ENCODE measurements at places on chromosomes 6 and 20.

- DNase-seq, result no peak
These were observed 262.6 kb upstream of the PRND start for GRCh38 chr20:4459081-4459480.

DNA sequence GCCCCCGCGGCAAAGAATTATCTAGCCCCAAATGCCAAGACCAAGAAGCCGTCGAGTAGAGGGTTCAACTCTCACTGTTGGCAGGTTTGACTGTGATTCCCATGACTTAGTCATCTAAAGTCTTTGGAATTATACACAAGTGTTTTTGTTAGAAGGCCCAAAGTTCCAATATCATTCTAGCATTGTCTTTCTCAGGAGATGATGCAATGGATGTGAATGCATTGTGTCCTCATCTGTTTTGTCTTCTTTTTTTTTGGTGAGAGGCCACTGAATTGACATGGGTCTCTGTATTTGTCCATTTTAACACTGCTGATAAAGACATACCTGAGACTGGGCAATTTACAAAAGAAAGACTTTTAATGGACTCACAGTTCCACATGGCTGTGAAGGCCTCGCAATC is 290.5 kb upstream of the ZFP64 start:
- DNase-seq, result no peak

DNA sequence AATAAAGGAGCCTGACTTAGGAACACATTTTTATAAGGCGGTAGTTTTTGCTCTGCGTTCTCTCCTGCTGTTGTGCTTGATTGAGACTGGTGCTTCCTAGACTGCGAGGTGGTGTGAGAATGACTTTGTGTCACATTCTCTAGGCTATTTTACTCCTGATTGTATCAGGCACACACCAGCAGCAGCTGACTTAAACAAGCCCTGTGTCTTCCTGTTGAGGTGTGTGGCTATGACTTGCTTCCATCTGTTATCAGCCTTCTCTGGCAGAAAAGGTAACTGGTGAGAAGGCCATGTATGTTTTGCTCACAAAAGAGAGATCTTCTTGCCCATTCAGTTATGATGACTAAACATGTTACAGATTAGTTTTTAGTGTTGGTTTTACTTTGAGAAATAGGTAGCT is 43.4 kb downstream of the CLVS2 start:
- DNase-seq, result no peak

GRCh38 chr20:8012724-8013123 is 6.8 kb downstream of the TMX4 start:
- DNase-seq, result no peak

DNA sequence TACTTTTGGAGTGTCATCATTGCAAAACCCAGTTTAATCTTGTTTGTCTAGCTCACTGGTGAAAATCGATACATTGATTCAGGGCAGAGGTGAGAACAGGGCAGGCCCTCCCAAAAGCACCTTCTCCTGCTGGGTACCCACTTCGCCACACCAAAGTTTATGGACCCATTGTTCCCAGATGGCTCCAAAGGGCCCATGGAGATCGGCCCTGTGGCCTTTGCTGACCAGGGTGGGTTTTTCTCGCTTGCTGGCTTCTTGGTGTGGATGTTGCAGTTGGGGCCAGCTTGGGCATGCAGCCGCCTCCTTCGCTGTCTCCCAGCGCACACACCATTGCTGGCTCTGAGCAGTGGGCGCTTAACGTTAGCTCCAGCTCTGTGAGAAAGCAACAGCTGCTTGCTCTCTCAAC is 178.1 kb upstream of the PDE10A start:
- no peak for DNase-seq

DNA sequence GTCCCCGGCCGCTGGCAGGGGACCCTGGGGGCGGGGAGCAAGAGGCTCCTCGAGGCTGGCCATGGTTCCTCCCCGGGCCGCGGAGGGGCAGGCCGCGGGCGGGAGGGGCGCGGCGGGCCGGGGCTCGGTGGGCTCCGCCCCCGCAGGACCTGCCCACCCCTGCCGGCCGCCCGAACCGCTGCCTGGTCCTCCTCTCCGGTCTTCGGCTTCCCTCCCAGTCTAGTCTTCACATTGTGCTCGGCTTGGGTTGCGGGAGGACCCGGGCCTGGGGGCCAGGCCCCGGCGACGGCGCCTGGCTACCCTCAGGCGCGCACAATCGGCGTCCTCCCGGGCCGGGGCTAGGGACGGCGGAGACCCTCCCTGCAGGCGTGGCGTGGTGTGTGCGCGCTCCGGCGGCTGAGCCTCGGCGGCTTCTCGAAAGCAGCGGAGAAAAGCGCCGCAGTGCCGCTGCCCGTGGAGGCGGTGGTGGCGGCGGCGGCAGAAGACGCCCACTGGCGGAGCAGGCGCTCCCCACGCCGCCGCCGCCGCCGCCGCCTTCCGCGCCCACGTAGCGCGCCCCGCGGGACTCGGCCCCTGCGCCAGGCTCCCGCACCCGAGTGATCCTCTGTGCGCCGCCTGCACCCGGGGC is at the start of gene PDE10A:
PDE10A (minus strand) TSS at position 493 of the 628 bp plus-strand sequence; CDS start at position 63, 430 bp downstream.
- DNase-seq, result no peak

GRCh38 chr6:36147294-36147693 is 17.0 kb downstream of the MAPK13 start:
- DNase-seq, result no peak

GRCh38 chr20:46002008-46002407 is 6.7 kb upstream of the MMP9 start:
- DNase-seq, result no peak

- DNase-seq, result no peak
These were observed 232.8 kb upstream of the RNF24 start for GRCh38 chr20:4247898-4248858.

- no peak for DNase-seq
These were observed 20.9 kb downstream of the FARS2 start for GRCh38 chr6:5282191-5282623.

DNA sequence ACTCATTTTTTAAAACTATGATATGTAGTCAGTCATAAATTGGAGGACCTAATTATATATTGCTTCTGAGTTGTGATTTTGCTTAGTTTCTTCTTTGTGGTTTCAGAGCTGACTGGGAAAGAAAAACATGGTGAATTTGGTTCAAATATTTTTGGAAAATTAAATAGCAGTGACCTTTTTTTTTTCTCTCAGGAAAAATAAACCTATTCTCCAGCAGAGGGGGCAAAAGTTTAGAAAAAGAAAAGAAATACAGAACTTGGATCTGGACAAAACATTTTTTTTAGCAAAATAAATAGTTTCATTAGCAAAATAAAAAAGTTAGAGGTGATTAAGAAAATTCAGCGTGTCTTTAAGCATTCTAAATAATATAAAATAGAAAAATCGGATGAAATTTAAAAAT is 10.2 kb downstream of the COL10A1 start:
- no peak for DNase-seq

DNA sequence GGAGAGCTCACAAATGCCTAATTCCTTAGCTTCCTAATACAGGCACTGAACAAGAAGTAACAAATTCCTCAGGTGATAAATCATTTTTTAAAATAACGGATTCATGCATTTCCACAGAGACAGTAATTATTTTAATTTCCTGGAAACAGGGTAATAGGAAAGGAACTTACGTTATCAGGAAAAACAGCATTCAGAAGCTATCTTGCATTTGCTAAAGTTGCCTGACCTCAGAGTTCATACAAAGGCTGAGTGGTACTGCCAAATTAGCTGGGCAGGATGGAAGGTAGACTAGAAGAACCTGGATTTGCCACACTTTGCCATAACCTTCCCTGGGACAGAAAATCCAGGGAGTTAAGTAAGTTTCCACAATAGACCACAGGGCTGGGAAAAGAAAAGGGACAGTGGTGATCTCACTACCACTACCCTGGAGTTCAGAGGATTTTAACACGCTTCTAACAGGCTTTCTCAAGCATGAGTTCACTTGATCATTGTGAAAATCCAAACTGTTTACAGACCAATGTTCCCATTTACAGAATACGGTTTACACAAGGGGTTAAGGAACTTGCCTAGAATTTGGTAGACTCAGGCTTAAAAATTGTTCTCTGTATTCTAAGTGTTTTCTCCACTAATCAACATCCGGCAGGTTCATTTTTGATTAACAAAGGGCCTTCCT is 57.0 kb downstream of the KIF13A start:
- no peak for DNase-seq

DNA sequence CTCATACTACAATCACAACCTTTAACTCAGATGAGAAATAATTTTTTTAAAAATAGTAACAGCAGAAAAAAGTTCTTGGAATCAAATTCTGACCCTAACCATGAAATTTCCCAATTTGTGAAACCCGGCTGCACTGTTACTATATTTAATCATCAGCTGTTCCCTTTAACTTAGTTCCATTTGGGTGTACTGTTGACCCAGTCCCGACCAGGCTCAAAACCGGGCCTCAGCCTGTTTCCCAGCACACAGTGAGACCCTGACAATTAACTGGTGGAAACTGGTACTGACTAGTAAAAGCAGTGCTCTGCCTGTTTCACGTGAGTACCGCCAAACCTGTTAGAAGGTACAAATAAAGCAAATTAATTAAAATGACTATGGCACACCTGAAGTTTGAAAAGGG is 7.0 kb downstream of the CTCFL start:
- DNase-seq, result no peak

DNA sequence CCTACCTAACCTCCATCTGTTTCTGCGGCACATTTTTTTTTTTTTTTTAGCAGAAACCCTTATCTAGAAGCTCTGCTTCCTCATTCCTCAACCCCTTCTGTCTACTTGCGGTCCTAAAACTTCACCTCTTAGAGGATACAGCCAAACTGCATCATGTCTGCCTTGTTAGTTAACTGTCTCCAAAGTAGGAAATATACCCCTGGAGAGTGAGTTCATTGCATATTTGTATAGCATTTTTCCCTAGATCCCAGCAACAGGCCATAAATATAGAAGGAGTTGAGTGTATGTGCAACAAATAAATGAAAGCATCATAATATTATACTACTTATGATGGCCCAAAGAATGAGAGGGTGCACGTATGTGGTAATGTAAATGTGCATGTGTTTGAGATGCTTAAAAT is 1288.6 kb upstream of the GJE1 start:
- no peak for DNase-seq

DNA sequence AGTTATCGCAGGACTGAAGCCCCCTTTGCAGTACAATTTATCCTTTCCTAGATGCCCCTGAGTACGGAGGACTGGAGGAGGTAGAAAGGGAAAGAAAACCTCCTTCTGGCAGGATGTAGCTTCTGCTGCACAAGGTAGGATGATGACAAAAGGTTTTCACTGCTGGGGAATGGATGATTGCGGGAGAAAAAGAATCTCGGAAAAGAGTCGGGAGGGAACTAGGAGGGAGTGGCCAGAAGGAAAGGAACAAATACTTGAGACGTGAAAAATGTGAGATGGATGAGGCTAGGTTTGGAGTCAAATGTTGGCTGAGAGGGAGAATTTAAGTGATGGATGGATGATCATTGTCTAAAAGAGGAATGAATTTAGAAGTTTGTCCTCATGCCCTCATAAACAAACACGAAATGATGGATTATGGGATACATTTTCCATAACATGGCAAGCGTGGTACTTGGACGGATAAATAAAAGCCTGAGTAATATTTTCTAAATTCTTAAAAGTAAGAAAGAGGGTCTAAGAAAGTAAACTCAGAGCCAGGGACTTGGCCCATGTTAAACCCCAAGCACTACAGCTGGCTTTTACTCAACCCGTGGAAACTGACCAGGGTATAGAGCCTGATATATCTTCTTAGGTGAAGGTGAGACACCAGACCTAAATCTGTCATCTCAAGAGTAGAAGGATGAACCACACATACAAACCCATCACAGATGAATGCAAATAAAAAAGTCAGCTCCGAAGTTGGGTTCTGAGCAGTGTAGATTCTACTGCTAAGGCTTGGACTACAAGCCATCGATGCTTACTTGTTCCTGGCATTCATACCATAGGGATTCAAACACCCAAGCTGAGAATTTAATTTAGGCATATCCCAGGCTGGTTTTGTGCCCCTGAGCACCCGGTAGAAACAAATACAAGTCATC is 72.4 kb downstream of the HFE start:
- no peak for DNase-seq

- DNase-seq, result no peak
These were observed 71.1 kb upstream of the THEMIS start for GRCh38 chr6:127971945-127972391.

- no peak for DNase-seq
These were observed 16.3 kb upstream of the POPDC3 start for GRCh38 chr6:105196076-105196475.

DNA sequence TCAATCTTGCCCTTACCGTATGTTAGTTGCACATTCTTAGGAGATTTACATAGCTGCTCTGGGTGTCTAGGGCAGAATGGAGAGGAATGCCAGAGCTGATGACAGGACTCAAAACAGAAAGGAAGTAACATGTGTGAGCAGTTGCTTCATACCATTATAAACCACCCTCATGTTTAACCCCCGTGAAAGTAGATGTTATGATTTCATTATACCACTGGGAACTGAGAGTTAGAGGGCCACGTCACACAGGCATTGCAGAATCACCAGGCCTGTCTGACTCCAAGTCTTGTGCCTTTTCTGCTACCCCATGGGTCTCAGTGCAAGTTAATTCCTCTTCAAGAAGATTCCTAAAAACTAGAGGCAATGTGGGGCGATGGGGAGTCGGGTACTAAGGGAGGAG is 23.5 kb upstream of the SIM1 start:
- no peak for DNase-seq

DNA sequence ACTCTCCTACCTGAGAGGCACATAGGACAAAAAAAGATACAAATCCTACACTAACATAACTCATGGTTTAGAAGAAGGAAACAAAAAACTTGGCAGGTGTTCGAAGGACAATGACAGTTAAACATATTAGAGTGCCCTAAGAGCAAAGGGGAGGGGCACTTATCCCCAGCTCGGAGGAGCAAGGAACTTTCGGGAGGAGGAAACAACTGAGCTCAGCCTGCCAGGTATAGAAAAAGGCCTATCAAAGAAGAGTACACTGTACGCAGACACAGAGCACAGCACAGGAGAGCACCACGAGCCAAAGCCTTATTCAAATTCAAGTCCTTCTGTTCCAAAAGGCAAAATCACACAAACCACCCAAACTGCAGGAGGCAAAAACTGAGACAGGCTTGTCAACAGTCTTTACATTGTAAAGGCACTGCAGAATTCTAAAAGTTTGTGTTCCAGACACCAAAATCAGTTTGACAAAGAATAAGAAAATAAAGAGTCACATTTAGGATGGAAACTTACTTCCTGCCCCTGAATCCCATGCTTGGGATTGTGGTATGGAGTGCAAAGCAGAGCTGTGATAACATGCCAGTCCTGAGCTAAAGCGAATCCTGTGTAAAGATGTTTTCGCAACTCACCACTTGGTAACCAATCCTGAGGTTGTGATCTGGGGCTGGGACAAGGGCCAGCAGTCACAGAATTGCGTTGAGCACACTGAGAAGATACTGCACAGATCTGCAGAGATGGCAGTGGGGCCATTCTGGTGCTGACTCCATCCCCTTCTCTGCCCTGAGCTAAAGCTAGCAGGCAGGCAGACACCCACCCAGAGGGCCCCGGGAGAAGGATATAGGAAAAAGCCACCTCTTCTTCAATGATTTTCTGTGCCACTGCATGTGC is 108.6 kb downstream of the CHD6 start:
- DNase-seq, result no peak

DNA sequence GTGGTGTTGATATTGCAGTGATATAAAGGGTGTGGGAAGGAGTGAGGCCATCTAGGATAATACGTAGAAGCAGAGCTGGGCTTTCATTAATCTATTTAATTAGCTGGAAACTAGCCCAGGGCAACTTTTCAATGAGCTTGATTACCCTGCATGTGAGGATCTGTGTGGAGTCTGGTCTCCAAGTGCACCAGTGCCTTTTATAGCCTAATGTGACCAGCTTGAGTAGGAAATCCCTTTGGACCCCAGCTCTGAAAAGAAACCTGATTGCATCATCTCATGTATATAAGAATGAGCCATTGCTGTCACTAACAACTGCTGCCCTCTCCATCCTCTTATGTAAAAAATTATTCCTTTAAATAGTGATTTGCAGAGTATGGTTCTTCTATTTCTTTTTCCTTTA is 72.6 kb downstream of the CD109 start:
- no peak for DNase-seq
